ENCODE measurements at places on chromosomes 11 and 22. TPM values are rescaled to one million over a fixed set of nuclear protein-coding genes. Genes with fewer than 3 reads are reported as not detected.

The OR4C6 gene
- not detected for polyA plus RNA-seq

The BLID gene
- polyA plus RNA-seq: not detected

The HORMAD2 gene
- not detected for polyA plus RNA-seq

The CADM1 gene
- polyA plus RNA-seq: 3.1 TPM

The GAB2 gene
- 2.7 TPM for polyA plus RNA-seq

The STK33 gene
- 1.1 TPM for polyA plus RNA-seq

The TP53AIP1 gene
- polyA plus RNA-seq: 0.08 TPM

The SMTNL1 gene
- 14.9 TPM for polyA plus RNA-seq

DNA sequence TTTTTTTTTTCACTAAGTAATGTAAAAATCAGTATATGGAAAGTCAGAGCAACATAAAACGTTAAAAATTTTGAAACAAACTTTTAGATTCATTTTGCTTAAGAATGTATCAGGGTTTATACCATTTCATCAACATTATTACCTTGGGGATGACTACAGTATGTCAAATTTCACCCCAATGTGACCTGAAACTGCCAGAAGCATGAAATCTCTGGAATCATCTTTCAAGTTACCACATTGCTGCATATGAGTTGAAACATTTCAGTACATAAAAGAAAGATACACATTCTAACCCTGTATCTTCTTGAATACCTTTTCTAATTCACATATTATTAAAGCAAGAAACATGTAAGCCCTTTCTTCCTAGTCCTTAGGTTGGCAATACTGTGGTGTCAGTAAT, 32.8 kb downstream of the MAML2 start:
- no peak for DNase-seq

DNA sequence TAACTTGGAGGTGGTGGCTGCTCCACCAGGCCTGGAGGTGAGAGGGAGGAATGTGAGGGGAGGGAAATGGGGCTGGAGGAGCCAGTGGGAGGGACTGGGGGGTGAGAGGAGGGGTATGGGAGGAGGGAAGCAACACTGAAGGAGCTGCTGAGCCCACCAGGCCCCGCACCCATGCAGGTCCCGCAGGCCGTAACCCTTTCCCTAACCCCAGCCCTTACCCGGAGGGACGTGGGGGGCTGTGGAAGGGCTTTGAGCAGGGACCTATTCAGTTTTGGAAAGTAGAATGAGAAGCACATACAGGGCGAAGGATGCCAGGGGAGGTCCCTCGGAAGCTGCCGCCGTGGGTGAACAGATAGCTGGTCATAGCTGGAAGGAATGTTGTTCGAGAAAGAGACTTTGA, 33.9 kb upstream of the CRYBB3 start:
- no peak for DNase-seq

- DNase-seq: no peak
These were observed 722 bp upstream of the KRTAP5-2 start for GRCh38 chr11:1598816-1599215.

GRCh38 chr11:62409831-62410230, 9.0 kb upstream of the SCGB1A1 start:
- DNase-seq: no peak

DNA sequence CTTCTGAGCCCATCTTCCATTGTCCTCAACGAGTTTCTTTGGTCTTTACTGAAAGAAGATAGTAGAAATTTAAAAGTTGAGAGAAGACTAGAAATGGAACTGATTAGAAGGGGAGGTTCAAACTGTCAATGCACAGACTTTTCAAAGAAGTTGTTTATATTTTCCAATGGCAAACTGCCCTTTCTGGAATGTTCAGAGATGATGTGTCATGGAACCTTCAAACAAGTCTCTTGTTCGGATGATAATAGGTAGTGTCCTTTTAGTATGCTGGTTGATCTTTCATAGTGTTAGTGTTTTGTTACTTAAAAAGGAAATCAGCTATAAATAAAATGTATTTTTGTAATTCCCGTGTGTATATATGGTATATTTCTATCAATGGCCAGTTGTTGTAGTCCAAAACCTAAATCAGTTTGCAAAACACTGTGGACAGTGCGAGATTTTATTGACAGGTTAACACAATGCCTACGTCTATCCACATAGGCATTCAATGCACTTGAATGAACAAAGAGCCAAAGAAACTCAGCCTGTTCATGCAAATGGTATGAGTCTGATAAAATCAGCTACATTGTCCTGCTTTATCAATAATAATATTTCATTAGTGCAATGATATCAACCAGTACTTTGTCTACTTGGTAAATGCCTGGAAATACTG, 30.9 kb downstream of the C11orf91 start:
- DNase-seq: no peak

- DNase-seq: no peak
These were observed 88.1 kb downstream of the RTL6 start for GRCh38 chr22:44409974-44410316.

- DNase-seq: no peak
These were observed 32.4 kb downstream of the SLN start for GRCh38 chr11:107679255-107680024.

GRCh38 chr11:126764231-126764630, 236.3 kb downstream of the KIRREL3 start:
- DNase-seq: no peak

DNA sequence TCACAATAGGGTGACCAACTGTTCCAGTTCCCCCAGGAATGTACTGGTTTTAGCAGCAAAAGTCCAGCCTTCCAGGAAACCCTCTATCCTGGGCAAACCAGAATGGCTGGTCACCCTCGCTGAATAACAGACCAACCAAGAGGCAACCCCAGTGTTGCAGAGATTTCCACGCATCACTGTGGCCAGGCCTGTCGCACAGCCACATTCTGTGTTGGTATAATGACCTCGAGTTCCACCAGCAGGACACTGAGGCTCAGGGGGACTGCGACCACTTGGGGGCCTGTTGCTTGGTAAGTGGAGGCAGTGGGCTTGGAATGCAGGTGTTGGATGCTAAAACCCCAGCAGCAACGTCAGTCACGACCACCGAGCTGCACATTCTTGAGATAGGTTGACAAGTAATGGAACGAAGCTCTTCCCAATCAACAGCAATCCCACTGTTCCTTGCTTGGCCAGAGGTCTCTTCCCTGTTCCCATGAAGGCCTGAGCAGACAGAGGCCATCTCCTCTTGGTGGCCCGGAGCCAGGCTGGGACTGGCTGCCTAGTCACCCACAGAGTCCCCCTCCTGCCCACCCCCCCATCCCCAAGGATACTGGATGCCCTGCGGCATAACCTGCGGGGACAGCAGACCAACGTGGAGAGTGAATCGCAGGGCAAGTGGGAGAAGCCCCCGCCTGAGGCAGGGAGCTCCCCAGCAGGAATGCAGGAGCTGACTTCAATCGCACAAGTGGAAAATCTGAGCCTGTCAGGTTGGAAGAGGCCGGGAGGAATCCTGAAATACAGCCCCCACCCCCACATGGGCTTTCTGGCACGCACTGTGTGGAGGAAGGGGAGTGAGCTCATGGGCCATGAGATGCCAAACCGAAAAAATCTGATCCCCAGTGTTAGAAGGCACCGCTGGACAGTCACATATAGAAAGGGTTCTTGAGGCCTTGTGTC, 43.4 kb upstream of the MN1 start:
- DNase-seq: no peak

GRCh38 chr11:115304774-115305472, 199.3 kb downstream of the CADM1 start:
- DNase-seq: no peak

- no peak for DNase-seq
These were observed 6.0 kb upstream of the DEUP1 start for GRCh38 chr11:93324500-93324899.

GRCh38 chr11:80638296-80638695, 1197.5 kb upstream of the TENM4 start:
- DNase-seq: no peak

DNA sequence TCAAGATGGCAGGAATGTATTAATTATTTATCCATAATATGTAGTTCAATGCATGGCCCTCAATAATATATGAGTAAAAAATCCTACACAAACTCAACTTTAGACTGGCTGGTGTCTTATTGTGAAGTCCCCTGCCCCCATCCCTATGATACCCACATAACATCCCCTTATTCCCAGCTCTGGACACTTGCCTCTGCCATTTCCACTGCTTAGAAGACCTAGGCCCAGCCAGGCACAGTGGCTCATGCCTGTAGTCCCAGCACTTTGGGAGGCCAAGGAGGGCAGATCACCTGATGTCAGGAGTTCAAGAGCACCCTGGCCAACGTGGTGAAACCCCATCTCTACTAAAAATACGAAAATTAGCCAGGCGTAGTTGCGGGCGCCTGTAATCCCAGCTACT, 84.4 kb downstream of the BDNF start:
- no peak for DNase-seq

- DNase-seq: peak; percentile 76
These were observed 10.4 kb upstream of the SLCO2B1 start for GRCh38 chr11:75140269-75141138.

DNA sequence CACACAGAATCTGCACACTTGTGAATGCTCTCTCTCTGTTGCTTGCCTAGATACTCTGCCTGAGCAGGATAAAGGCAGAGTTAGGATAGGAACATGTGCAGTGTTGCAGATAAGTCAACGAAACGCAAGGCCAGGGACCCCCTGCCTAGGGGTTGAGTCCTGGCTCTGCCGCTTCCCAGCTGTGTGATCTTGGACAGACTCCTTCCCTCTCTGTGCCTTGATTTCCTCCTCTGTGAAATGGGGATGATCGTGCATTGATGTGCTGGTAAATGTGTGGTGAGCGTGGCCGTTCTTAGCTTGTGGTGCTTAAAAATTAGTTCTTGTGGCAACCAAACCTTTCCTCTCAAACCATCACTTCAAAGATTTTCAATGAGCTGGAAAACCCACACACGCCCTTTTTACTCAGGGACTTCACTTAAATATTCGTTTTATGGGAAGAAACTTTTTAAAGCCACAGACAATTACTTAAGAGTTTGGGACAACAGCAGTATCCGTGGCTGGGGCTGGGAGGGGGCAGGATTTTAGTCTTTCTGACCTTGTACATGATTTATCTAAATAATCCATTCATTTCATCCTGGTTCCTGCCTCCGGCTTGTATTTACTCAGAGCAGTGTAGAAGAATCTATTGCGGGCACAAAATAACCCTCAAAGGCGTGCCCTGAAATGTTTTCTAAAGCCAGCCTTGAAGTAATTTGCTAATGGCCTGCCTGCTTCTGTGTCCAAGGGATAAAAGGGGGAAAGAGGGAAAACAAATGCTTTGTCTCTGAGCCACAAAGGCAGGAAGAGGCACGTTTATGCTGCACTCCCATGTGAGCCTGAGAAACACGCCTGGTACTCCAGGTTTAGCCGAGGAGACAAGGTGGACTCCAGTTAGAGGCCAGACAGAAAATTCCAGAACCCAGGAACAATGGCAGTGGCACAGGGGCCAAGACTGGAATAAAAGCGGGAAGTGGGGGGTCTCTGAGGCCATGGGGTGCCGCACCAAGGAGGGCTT, 85.0 kb upstream of the CRYBB3 start:
- DNase-seq: no peak

DNA sequence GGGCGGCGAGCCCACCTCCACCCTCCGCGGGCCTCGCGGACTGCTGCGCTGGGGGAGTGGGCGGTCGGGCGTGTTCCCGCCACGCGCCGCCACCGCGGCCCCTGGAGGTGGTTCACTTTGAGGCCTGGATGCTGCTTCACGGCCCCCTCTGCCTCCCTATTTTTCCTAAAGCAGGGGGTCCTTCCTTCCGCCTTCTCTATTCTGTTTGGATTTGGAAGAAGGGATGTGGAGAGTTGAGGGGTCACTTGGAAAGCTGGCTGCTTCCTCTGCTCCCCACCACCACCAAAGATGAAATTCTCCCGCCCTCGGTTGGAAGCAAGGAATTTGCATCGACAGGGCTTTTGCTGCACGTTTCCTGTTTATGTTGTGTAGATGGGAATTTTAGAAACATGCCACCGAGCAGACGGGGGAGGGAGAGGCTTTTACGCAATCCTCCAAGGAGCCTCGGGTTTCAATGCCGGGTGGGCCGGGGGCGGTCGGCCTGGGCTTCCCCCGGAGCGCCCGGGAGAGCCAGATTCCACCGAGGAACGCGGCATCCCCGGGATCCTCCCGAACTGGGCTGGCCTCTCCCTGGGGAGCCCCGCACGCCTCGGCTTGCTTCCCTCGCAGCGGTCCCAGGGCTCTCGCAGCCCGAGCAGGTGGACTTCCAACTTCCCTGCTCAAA, 403 bp upstream of the SBF2 start:
- peak; percentile 58 for DNase-seq

GRCh38 chr11:133815636-133816035, 29.7 kb downstream of the SPATA19 start:
- DNase-seq: no peak

- no peak for DNase-seq
These were observed 25.7 kb upstream of the MRPL17 start for GRCh38 chr11:6708876-6709275.

DNA sequence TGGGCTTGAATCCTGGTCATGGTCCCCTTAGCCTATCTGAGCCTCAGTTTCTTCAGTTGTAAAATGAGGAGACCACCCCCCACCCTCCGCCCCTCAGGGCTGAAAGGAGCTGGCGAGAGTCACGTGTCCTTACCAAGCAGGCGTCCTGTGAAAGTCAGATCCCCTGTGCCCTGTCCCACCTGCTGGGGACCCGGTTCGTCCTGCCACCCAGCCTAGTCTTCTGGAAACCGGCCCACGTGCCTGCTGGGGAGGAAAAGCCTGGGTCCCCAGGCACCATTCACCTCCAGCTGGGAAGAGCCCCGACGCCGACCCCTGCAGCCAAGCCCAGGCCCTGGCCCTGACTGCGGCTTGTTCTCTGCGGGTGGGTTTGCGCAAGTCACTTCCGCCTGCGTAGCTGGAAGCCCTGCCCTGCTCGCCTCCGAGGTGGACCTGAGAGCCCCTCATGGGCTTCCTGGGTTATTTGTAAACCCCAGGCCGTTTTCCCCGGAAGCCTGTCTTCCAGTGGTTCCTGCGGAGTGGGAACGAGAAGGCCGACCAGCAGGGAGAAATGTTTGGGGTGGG, 679 bp upstream of the SSH3 start:
- DNase-seq: peak; percentile 72

GRCh38 chr22:46835693-46836092, 73.2 kb downstream of the TBC1D22A start:
- DNase-seq: no peak

DNA sequence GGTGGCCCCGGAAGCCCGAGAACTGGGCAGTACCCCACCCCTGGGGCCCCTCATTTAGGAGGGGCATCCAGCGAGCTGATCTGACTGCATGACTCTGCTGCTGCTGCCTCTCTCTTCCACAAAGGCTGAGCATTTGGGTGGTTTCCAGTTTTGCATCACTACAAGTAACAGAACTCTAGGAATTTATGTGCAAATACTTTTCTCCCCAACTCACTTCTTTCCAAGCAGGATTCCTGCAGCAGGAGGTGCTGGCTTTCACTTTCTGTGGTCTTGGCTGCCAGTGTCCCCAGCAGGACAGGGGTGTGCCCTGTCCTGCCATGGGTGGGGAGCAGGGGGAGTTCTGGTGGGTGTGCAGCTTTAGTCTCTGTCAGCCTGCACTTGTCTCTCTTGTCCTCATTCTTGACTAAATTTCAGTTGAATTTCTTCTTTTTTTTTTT, 21.2 kb downstream of the UPB1 start:
- peak; percentile 34 for DNase-seq

- DNase-seq: no peak
These were observed 7.5 kb downstream of the C11orf24 start for GRCh38 chr11:68264244-68264643.
